Stimulated activated CD4-positive, alpha-beta T cell treated with anti-CD3 and anti-CD28 coated beads, Interleukin-4, amount 100 ng/mL, for 24 hours (primary cell): ENCODE measurements at places on chromosomes 6 and 20.

GRCh38 chr6:128754658-128755256 lies 128.2 kb upstream of the LAMA2 start:
- no peak for DNase-seq

DNA sequence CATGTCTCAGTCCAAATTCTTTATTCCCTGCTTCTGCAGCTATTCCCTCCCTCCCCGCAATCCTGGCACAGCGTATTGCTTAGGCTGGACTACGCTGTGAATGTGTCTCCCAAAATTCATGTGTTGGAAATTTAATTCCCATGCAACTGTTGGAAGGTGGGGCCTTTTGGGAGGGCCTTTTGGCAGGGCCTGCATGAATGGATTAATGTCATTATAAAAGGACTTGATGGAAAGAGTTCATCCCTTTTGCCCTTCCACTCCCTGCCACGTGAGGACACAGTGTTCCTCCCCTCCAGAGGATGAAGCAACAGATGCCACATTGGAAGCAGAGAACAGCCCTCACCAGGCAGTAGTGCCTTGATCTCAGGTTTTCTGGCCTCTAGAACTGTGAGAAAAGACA lies 20.4 kb upstream of the NOTCH4 start:
- no peak for DNase-seq

DNA sequence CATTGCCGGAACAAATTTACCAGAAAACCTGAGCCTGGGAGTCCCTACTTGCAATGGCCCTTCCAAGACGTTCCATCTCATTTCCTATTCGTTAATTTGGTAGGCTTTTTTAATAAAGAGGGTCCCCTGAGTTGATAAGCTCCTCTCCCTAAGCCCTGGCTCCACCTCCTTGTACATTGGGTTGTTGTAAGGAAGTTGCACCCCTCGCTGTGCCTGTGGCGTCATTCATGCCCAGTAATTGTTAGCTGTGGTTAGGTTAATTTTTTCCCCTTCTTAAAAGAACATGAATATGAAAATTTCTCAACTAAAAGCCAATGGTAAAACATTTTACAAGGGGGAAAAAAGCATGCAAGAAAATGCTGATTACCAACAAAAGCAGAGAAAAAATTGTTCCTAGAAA lies 91.9 kb downstream of the SLC24A3 start:
- DNase-seq, result no peak

DNA sequence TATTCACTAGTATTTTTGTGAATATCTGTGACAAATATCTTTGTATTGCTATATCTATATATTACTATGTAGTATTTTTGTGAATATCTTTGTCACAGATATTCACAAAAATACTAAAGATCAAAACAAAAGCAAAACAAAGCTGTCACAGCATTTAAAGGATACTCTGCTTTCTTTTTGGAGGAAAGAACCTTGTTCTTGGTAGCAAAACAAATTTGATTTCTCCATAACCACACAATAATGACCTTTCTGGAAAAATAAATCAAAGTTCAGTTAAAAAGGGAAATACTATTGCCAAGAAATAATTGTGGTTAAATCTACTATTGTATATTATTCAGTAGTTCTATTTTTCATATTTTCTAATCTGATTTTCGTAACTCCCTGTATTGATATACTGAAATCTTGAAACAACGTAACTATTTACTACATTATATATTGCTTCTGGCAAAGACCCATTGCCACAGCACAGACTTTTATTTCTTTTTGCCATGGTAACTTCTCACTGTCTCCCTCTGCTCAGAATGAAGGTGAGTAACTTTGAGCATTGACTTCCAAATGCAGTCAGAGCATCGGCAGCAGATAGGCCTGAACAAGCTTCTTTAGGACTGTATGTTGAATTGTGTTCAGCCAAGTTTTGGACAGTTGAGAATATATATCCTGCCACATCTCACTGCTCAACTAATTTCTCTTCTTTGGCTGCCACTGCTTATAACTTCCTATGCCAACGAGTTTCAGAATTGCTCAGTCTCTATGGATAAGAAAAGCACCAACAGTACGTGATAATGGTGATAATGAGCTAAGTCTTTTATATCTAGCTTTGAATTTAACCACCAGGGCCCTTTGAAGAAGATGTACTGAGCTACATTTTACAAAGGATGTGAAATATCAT lies 1097.2 kb upstream of the GJE1 start:
- DNase-seq, result no peak

DNA sequence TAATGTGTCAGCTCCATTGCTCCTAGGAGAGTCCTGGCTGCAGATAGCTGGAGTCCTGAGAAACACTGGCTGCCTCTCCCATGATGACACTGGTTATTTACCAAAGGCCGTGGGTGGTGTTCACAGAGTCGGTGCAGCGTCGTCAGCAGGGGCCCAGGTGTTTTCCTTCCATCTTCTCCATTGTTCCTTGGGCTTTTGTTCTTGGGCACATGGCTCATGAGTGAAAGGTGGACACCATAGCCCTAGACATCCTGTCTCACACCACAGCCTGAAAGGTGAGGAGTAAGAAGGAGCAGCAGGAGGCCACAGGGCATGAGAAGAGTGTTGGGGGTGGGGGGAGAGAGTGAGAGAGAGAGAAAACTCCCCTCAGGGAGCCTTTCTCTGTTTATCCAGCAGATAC lies 9.1 kb downstream of the CST5 start:
- DNase-seq, result no peak

DNA sequence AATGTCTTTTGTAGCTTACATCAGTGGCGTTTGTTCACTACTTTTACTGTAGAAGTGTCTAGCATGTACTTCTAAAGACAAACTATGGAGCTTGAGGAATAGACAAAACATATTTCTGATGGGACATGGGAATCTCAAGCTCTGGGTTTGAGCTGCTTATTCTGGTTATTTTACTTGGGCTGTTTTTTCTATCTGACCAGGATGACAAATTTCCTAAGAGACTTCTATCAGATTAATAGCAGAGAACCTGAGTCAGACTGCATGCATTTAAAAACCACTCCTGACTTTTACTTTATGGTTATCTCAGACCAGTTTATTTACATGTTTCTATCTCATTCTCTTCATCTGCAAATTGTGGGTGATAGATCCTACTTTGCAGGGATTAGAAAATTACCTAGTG lies 1282.3 kb upstream of the GJE1 start:
- DNase-seq, result no peak

DNA sequence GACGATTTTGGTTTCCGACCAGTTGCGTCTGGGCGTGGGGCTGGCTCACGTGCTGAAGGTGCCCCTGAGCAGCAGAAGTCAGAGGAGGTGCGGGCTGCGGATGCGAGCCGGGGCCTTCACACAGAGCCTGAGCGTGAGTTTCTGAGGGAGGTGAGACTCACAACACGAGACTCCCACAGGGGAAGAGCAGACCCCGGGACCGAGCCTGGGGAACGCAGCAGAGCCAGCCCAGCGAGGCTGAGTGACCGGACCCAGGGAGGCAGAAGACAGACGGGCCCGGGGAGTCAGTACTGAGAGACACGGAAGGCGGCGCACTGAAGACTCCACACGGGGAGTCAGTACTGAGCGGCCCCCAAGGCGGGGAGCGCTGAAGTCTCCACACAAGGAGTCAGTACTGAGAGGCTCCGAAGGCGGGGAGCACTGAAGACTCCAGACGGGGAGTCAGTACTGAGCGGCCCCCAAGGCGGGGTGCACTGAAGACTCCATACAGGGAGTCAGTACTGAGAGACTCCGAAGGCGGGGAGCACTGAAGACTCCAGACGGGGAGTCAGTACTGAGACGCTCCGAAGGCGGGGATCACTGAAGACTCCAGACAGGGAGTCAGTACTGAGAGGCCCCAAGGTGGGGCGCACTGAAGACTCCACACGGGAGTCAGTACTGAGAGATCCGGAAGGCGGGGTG lies 77.8 kb downstream of the DLL1 start:
- no peak for DNase-seq

DNA sequence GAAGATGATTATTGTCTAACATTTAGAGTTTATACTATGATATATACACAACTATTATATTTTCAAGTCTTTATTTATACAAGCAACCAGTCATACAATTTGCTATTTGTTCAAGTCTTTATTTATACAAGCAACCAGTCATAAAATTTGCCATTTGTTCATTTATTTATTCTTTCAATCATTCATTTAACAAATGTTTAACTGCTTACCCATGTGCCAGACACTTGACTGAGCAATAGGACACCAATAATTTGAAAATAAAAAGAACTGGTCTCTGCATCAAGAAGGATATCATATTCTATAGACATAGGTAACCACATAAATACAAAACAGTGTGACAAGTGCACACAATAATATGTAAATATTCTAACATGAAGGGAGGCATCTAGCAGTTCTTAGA lies 20.3 kb downstream of the GRIK2 start:
- DNase-seq, result no peak

GRCh38 chr6:30767158-30767943 lies 23.0 kb upstream of the IER3 start:
- DNase-seq, result no peak
